Activated CD4-positive, CD25-positive, alpha-beta regulatory T cell treated with anti-CD3 and anti-CD28 coated beads, Interleukin-2, amount 50 U/mL, for 24 hours (primary cell): ENCODE measurements at places on chromosomes 12 and 14.

GRCh38 chr12:108702595-108703320, 28.6 kb downstream of the CORO1C start:
- ATAC-seq = no peak

- ATAC-seq = no peak
These were observed 5.3 kb downstream of the KCNH3 start for GRCh38 chr12:49543914-49544815.

DNA sequence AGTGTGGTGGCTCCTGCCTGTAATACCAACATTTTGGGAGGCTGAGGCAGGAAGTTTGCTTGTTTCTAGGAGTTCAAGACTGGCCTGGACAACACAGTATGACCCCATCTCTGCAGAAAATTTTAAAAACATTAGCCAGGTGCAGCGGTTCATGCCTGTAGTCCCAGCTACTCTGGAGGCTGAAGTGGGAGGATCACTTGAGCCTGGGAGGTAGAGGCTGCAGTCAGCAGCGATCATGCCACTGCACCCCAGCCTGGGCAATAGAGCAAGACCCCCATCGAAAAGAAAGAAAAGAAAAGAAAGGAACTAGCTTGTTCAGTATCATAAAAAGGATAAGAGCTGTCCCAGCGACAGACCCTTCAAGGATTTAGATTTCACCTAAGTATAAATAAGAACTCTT, 18.1 kb upstream of the PWP1 start:
- ATAC-seq = no peak

DNA sequence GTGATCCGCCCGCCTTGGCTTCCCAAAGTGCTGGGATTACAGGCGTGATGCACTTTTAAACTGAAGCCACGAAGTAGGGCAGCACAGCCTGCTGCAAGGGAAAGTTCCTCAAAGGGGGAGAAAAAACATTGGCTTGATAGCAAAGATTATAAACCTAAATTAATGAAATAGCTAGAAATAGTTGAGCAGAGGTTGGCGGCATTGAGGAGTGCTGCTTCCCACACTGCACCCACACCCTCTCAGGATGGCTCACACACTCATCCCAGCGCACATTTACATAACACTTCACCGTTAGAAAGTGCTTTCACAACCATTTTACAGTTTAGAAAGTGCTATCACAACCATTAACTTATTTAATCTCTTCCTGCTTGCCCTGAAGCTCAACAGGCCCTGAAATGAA, 44.4 kb upstream of the TCL1A start:
- ATAC-seq = no peak

DNA sequence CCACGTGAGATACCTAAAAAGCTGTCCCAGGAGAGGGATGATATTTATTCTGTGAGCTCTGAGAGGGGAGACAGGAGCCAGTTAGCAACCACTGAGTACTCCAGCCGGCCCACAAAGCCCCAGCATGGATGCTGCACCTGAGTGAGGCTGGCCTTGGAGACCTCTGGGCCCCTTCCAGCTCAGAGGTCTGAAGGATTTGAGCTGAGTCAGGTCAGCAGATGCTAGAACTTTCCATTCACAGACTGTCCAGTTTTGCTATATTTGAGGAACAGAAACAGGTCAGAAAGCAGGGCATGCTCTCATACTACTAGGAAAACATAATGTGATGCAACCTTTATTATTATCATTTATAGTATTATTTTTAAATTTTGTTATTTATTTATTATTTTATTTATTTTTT, 15.0 kb upstream of the MAPKAPK5 start:
- no peak for ATAC-seq

- peak; percentile 71 for ATAC-seq
These were observed 66.7 kb downstream of the CCDC88C start for GRCh38 chr14:91350813-91351511.

DNA sequence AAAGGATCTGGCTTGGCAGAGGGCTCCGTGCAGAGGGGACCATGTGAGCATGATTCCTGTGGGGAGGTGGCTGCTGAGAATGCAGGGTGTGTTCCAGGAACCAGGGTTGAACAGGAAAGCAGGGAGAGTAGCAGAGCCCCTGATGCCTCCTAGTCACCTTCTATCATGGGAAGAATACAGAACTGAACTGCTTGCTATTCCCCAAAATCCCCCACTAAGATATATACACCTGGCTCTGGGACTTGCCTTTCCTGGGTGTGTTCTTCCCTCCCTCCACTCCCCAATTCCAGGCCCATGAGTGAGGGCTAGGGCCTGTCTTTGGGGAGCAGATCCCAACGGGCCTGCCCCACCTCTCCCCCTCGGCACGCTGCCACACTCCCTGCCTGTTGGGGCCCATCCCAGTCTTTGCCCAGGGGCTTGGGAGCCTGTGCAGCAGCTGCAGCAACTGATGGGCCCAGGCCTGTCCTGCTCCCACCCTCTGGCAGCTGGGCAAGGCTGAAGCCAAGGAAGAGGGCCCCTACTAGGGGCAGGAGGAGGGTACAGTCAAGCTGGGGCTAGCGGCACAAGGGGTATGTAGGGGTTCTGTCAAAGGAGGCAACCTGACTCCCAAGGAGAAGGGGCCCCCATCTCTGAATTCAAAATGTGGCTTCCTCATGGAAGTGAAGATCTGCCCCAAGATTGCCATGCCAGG, 3.2 kb downstream of the AJUBA start:
- ATAC-seq = no peak

- no peak for ATAC-seq
These were observed 338 bp upstream of the SLC48A1 start for GRCh38 chr12:47772738-47773061.

DNA sequence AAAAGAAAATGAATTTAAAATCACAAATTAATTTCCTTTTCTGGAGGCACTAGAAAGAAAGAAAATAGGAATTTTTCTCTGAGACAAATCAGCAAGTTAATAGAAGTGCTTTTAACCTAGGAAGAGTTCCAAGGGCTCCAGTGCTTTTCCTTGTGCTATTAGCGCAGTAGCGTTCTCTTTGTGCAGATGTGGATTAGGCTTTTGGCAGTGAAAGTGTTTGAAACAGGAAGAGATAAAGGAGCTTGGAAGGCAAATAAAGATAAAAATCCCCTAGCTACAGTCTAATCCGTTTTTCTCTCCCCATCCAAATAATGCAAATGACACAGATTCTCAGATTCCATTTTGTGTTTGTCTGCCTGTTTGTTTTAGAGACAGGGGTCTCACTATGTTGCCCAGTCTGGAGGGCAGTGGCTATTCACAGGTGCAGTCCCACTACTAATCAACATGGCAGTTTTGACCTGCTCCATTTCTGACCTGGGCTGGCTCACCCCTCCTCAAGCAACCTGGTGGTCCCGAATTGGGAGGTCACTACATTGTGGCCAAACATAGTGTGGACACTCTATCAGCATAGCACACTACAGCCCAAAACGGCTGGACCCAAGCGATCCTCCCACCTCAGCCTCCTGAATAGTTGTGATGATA, 166.1 kb downstream of the PAWR start:
- no peak for ATAC-seq

DNA sequence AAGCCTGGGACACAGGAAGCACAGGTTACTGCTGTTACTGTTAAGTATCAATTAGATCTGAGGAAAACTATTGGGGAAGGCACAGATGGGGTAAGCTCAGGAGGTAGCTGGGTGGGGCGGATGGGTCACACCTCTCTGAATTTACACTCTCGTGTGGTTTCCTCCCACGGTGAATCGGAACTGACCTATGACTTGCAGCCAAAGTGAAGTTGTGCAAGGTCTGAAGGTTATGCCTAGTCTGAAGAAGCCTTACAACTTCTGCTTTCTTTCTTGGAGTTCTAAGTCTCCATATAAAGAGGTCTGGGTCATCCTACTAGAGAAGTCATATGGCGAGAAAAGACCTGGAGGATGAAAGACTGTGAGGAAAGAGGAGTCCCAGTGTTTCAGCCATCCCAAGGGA, 25.6 kb upstream of the GPATCH2L start:
- no peak for ATAC-seq

DNA sequence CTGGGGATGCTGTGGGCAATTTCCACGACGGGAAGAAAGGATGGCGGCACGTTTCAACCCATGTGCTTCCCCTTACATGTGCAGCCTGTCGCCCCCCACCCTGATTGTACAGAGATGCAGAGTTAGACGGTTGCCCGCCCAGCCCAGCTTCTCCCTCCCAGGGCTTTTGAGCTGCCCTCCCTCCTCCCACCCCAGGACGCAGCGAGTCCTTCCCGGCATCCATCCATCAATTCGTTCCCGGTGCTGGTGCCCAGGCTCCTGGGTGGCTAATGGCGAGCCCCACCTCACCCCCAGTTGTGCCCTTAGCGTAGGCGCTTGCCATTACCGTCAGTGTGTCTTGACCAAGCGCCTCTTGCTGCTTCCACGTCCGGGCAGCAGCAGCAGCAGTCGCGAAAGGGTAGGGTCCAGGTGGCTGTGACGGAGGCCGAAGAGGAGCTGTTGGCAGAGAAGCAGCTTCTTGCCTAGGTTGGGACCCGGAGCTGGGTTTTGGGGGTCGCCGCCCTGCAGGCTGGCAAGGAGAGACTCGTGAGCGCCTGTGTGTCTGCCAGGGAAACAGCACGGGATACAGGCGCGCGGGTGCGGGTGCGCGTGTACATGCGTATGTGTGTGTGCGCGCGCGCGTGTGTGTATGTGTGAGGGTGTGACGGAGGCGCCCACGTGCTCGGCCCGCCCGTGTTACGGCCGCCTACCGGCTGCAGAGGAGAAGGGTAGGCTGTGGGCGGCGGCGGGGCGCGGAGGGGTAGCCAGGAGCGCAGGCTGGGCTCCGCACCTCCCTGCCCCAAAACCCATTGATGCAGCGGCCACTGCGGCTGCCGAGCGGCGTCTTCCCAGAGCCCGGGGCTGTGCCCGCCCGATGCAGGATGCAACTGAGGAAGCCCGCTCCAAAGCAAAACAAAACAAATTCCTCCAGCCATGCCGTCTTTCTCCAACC, at the start of gene SLC6A15:
Gene SLC6A15, minus strand, starts transcription at position 602 of the 931 bp plus-strand sequence. CDS start 20,679 bp downstream, outside the sequence.
- ATAC-seq = peak; percentile 22

GRCh38 chr12:13242936-13243335, 46.4 kb downstream of the EMP1 start:
- no peak for ATAC-seq

GRCh38 chr12:126144603-126145002, 1079.4 kb downstream of the AACS start:
- no peak for ATAC-seq

DNA sequence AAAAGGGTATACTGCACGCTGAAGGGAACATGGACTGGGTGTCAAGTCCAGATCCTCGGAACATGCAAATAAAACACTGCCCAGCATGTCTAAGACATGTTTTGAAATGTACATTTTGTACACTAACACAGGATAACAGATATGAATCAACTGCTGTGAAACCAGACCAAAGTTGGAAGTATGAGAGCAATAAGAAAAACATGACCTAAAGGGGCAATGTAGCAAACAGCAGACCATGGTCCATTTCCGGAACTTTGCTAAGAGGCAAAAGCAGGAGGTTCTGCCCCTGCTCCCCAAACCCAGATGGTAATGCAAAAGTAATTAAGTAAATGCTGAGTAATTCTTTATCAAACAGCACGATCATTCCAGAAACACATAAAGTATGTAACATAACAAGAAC, 125.2 kb downstream of the SLC25A21 start:
- no peak for ATAC-seq
